Posterior cingulate gyrus (tissue), 11 donors: ENCODE measurements at places on chromosomes 3 and 15.

DNA sequence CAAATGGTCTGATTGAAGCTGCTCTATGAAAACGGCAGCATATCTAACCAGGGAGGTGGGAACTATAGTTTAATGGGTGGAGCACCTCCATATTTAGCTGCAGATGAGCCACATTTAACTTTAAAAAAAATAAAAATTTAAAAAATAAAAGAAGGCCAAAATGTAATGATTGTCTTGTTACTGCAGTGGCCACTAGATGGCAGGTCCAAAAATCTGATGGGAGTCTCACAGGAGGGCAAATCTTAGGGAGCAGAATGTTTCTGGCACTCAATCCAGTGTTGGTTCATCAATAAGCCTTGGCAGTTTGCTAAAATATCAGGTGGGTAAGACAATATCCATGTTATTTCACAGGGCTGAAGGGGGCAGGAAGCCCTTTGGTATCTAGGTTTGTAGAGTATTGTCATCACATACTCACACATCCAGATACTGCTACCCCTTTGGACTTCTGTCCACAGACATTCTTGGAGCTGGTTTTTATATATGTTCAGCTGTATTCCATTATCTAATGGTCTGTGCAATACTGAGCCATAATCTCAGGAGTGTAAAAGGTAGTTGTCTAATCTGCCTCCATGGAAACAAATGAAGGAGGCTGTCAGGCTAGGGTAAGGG is 233.3 kb downstream of the TIGIT start:
- no peak for DNase-seq

DNA sequence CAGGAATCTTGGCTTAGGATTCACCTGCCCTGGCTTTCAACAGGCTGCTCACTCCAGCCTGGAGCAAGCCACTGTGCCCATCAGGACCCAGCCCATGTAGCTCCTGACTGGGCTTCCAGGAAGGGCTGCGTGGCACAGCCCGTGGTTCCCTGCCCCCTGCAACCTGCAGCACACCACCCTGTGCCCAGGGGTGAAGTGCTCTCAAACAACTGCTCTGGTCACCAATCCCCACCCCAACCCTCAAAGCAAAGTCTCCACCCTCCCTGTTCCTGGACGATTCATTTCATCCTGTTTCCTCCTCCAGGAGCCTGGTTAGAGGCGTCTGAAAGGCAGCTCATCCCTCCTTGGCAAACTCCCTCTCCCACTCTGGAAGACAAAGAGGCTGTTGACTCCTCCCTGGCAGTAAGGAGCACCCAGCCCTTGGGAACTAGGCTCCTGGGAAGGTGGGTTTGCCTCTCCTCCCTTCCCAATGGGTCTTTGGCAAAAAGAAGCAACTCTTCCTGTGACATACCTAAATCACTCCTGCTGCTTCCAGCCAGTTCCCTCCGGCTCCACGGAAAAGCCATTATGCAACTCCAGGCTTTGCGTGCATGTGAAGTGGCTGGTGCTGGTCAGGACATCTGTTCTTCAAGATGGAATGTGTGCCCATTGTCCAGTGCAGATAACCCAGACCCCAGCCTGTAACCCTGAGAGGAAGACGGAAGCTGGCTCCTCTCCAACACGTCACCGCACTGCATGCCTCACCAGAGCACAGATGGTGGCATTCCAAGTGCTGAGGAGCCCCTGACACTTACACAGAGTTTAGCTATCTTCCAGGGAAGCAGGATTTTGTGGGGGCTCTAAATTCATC is 29.1 kb upstream of the VIPR1 start:
- DNase-seq = no peak

GRCh38 chr3:175433026-175433674 is 574.0 kb downstream of the NAALADL2 start:
- no peak for DNase-seq

- DNase-seq = no peak
Observed at GRCh38 chr3:88152841-88153240, 3.1 kb downstream of the C3orf38 start.

GRCh38 chr15:76994971-76995945 is at the start of gene PSTPIP1:
PSTPIP1 (plus strand) TSS chr15:76995126; CDS start chr15:76995574, 448 bp downstream.
- peak; percentile 77 for DNase-seq

DNA sequence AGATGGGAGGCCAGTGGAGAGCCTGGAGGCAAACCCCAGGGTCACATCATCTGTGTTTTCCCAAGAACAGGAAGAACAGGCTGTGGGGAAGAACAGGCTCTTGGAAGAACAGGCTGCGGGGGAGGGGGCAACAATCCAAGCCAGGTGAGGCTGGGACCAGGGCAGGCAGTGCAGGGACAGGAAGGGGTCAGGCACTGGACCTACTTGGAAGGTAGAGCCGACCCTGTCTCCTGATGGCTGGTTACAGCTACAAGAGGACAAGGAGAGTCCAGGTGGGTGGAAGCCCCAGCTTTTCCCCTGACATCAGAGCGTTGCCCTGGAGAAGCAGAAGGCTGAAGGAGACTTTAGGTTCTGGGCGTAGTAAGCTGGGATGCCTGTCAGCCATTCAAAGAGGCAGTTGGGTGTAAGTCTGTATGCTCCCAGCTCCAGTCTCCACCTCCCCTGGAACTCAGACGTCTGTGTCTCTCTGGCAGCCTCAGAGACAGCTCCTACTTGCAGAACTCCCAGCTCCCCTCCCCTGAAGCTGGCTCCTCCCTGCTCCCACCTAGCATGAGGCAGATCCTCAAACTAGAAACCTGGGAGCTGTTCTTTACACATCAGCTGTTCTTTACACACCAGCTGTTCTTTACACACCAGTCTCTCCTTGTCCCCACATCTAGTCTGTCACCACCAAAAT is 130.9 kb downstream of the DNAJB8 start:
- no peak for DNase-seq

GRCh38 chr3:190701096-190701532 is 161.4 kb downstream of the GMNC start:
- no peak for DNase-seq

GRCh38 chr3:188826574-188826973 is 345.2 kb upstream of the TPRG1 start:
- no peak for DNase-seq

DNA sequence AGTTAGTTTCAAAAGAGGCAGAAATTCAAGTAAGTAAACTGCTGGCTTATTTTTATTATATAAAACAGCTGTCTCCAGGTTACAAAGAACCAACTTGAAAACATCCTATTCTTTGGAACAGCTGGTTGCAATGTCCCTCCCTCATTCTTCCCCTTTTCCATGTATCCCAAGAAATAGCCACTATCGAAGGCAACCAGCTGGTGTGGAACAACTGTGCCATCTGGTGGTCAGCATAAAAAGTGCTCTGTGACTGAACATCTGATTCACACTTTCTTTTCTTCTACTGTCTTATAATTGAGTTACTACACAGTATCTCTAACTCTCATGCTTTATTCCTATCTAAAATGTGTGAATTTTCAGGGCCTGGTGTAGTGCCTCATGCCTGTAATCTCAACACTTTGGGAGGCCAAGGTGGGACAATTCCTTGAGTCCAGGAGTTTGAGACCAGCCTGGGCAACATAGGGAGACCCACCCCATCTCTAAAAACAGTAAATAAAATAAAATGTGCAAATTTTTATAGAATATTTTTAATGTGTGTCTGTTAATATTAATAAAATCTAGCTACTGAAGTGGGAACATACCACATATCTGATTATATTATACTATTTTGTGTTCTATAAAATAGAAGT is 9.6 kb downstream of the OSBPL11 start:
- DNase-seq = peak; percentile 56

DNA sequence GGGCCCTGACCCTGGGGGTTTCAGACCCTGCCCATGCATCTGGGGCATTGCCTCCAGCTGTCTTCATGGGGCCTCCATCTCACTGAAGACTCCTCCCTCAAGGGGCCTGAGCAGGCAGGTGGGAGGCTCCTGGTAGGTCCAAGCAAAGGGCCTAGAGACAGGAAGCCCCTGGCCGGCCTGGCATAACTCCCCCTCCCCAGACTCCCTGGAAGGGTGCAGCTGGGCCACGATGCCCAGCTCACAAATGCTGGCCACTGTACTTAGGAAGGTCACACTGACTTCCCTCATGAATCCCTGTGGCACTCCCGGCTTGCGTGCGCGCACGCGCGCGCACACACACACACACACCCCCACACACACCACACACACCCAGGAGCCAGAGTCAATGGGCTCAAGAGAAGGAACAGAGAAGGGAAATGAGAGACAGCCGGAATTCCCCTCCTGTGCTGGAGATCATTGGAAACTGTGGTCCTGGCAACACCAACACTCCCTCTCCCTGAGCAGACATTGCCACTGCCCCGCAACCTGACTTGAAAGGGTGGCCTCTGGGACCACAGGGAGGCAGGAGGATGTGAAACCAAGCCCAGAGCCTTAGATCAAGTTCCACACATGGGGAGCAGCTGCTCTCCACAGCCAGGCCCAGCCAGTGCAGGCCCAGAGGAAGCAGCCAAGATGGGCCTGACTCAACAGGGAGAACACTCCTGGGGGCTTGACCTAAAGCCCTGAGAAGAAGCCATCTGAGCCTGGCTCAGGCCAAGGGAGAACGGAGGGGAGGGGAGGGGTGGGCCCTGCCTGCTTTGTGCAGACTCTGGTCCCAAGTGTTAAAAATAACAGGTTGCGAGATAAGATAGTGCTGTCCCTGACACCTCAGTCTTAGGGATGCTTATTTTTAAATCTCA is 69.7 kb downstream of the SCN5A start:
- DNase-seq = no peak

- DNase-seq = no peak
Observed at GRCh38 chr3:146092230-146092629, 68.8 kb downstream of the PLOD2 start.

DNA sequence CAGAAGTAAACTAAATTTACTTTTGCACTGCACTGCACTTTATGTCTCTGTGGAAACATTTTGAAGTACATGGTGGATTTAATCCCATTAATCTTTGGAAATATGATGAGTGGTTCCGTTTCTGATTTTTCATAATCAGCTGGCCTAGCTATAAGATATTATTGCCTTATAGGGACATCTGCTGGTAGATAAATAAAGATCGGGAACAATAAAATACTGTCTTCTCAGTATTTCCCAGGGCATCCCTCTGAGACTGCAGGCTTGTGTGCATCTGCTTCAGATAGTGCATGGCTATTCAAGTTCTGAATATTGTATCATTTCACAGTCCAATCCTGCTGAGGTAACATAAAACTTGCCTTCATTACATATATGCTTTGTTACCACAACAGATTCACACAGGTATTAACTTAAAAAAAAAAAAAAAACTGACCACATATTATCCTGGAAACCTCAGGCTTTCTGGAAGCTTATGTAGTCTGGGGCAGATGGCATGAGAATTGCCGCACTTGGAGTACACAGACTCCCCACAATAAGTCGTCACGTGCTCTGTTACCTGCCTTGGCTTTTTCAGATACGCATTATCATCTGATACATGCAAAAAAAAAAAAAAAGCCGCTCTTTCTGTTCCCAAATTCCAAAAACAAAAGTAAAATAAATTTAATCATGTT is 330.8 kb upstream of the AGTR1 start:
- DNase-seq = no peak

GRCh38 chr3:101495552-101495951 is 17.5 kb downstream of the SENP7 start:
- DNase-seq = no peak
